ENCODE measurements at places on chromosomes 12 and 14.

- DNase-seq, result no peak
Observed at GRCh38 chr12:93152617-93153016, 223.5 kb upstream of the EEA1 start.

GRCh38 chr12:107317751-107318555, 224.6 kb upstream of the CRY1 start:
- DNase-seq, result peak; percentile 85

GRCh38 chr14:42428996-42429395, 822.3 kb downstream of the LRFN5 start:
- no peak for DNase-seq

- no peak for DNase-seq
Observed at GRCh38 chr14:47596232-47596631, 79.2 kb downstream of the MDGA2 start.
